ENCODE measurements at places on chromosomes 5 and 9. TPM values are rescaled to one million over a fixed set of nuclear protein-coding genes. Genes with fewer than 3 reads are reported as not detected.

PDE8B gene
- polyA plus RNA-seq = 0.73 TPM

CLK4 gene
- 28.4 TPM for polyA plus RNA-seq

PCDHGB6 gene
- polyA plus RNA-seq = 12.3 TPM

C5orf52 gene
- polyA plus RNA-seq = not detected

PCDHGA11 gene
- polyA plus RNA-seq = 2.6 TPM

ARSI gene
- 0.63 TPM for polyA plus RNA-seq

RFESD gene
- 2.4 TPM for polyA plus RNA-seq

CER1 gene
- not detected for polyA plus RNA-seq

LARP1 gene
- polyA plus RNA-seq = 38.1 TPM

IL5 gene
- not detected for polyA plus RNA-seq

LRRC19 gene
- polyA plus RNA-seq = not detected

FCN2 gene
- 0.33 TPM for polyA plus RNA-seq

C9 gene
- not detected for polyA plus RNA-seq

SLC25A2 gene
- polyA plus RNA-seq = 0.10 TPM

TRAF1 gene
- polyA plus RNA-seq = 4.4 TPM

TMEFF1 gene
- polyA plus RNA-seq = 0.57 TPM

CD74 gene
- 280 TPM for polyA plus RNA-seq

SUSD3 gene
- polyA plus RNA-seq = 42.5 TPM

LPAR1 gene
- polyA plus RNA-seq = 22.3 TPM

PROP1 gene
- polyA plus RNA-seq = not detected

ADCY2 gene
- polyA plus RNA-seq = 5.3 TPM

RASEF gene
- polyA plus RNA-seq = 0.07 TPM

OGN gene
- polyA plus RNA-seq = 217 TPM

ARID3C gene
- not detected for polyA plus RNA-seq

MARVELD2 gene
- polyA plus RNA-seq = 1.7 TPM

PCDHB11 gene
- 1.8 TPM for polyA plus RNA-seq

IL33 gene
- polyA plus RNA-seq = 9.1 TPM

ZNF484 gene
- 4.5 TPM for polyA plus RNA-seq

PCDHB2 gene
- polyA plus RNA-seq = 1.7 TPM

KIF24 gene
- polyA plus RNA-seq = 0.47 TPM

FGFR4 gene
- 13.1 TPM for polyA plus RNA-seq
